ENCODE measurements at places on chromosomes 16 and 17.

DNA sequence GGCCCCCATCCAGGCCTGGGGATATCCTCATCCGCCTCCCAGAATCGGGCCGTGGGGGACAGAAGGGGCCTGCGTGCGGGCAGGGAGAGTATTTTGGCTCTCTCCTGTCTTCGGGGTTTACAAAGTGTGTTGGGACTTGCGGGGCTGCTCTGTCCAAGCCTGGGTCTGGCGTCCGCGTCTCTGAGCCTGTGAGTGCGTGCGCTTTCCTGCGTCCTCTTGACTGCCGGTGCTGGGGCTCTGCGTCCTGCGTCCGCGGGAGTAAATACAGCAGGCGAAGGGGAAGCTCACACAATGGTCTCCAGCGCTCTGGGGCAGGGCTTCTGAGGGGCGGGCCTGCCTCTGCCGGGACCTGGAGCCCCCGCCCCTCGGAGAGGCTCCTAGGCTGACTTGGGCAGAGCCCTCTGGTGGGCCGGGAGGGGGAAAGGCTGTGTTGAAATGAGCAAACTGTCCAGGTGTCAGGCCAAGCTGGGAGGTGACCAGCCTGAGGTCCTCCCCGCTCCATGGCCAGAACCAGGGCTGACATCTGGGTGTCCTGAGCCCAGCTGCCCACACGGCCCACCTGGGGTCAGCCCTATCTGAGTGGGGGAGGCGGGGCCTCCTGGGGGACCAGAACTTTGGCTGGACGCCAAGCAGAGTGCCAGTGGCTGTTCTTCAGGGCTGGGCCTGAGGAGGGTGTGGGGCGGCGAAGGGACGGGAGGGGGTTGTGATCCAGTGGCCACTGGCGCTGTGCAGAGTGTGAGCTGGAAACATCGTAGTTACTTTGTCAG, 233.6 kb downstream of the SEC14L1 start:
- no peak for DNase-seq

- DNase-seq: no peak
Observed at GRCh38 chr17:45220079-45220478, 1.6 kb upstream of the FMNL1 start.

- DNase-seq: no peak
Observed at GRCh38 chr16:11242658-11243057, 13.3 kb downstream of the SOCS1 start.

GRCh38 chr16:10984509-10984908, 40.1 kb downstream of the CLEC16A start:
- DNase-seq: no peak

DNA sequence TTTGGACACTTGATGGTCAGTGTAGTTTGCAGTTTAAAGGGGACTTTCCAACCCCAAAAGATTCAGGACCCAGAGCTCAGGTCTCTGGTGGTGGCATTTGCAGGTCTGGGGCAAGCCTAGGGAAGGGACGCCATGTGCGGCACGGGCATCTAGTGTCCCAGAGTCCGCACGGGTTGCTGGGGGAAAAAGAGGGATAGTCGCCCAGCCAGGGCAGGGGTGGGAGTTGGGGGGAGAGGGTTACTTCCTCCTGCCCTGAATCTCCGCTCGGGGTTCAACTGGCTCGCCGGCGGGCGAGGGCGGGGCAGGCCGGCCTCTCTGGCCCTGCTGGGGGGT, 239 bp upstream of the CA7 start:
- no peak for DNase-seq

DNA sequence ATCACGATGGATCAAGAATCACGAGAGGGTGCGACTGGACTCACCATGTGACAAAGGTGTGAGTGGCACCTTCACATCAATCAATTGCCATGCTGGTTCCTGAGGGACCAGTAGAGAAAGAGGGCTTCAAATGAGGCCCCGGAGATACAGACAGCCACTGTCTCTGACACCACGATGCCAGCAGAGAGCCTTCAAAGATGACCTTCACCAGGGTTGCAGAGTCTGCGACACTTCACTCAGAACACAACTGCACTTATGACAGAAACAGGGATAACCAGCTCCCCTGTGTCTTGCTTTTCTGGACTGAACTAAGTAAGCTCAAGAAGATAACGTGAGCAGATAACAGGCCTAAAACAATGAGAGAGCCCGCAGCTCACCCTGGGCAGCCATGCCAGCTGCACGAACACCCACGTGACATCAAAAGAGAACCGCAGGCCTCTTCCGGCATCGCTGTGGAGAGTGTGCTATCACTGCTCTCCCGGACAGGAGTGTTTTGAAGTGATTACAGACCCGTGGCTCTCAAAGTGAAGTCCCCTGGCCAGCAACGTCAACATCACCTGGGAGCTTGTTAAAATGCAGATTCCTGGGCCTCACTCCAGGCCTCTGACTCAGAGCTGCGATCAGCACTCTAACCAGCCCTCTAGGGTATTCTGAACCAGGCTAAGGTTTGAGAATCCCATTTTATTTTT, 36.4 kb downstream of the KLHDC4 start:
- DNase-seq: no peak

DNA sequence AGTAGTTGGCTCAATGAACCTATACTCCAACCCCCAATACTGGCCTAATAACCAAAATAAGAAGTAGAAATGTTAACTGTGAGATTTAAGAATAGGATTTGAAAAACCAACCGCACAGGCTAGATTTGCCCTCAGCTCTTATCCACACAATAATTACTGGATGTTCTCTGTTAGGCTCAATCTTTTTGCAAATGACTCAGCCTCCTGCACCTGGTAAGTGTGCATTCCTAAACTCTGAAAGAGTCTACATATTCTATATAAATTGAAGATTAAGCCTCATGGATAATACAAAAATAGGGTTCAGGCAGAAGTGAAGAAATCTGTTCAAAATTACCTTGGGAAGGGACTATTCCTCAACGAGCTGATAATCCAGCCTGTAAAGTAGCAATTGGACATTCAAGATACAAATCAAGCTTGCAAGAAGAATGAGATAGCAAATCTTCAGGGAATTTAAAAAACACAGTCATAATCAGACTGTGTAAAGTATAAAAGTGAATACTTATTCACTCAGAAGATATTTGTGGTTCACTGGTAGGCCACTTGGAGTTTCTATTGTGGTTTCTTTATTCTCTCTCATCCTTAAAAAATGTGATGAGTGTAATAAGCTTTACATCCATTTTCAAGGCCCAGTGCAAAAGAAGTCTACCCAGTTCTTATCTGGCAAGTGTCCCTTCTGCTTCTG, 931.9 kb upstream of the SOX9 start:
- DNase-seq: no peak

Measured in HAP-1 (cell line).